ENCODE measurements at places on chromosomes 2 and 18.

DNA sequence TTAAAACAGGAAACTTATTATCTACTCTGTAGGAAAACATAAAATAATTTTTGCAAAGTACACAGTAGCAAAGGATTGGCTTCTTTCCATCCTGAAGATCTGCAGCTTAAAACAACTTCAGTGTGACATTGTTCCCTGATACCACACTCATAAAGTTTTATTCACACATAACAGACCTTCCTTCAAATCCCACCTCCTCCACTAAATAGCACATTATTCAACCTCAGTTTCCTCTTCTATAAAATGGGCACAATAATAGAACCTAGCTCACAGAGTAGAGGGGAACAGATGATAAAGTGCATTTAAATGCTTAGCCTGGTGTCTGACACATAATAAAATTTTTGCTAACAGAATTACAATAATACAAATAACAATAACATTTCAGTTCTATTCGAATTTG, 250.4 kb upstream of the RBBP8 start:
- DNase-seq: no peak

DNA sequence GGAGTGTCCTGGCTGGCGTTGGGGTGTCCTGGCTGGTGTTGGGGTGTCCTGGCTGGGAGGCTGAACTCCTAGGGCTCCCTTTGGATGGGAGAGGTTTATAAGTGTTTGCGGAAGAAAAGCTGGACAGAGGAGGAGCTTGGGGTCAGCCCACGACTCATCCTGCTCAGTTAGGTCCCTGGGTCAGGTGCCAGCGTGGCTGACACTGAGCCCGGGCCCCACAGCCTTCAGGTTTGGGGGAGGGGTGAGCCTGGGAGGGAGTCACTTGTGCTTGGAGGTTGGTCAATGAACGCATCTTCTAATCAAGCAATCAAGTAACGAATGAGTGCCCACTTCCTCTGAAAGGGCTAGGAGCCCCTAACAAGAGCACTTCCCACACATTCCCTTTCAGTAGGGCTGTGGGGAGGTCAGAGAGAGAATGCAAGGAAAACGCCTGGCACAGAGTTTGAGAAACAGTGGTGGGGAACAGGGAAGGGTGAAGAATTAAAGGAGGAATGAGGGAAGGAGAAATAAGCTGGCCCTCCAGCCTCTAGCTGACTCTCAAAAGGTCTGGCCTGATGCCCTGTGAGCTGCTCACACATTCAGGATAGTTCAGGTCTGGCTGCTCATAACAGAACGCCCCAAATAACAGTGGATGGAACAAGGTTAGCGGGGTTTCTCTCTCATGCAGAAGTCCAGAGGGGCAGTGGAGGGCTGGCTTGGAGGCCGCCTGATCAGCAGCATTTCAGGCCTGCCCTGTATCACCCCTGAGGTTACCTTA, 670 bp downstream of the KCNIP3 start:
- no peak for DNase-seq

GRCh38 chr2:182377467-182377866, 49.4 kb downstream of the PDE1A start:
- no peak for DNase-seq

- peak; percentile 81 for DNase-seq
These were observed 66.8 kb downstream of the CRACDL start for GRCh38 chr2:98869272-98869641.

- DNase-seq: no peak
These were observed 198.9 kb downstream of the NYAP2 start for GRCh38 chr2:225598426-225598825.

- DNase-seq: no peak
These were observed 95.4 kb downstream of the KCNE4 start for GRCh38 chr2:223147431-223147830.

GRCh38 chr2:219405451-219405850, 12.7 kb upstream of the DES start:
- DNase-seq: peak; percentile 44

- DNase-seq: peak; percentile 88
These were observed 3.8 kb upstream of the SESTD1 start for GRCh38 chr2:179268277-179268925.

DNA sequence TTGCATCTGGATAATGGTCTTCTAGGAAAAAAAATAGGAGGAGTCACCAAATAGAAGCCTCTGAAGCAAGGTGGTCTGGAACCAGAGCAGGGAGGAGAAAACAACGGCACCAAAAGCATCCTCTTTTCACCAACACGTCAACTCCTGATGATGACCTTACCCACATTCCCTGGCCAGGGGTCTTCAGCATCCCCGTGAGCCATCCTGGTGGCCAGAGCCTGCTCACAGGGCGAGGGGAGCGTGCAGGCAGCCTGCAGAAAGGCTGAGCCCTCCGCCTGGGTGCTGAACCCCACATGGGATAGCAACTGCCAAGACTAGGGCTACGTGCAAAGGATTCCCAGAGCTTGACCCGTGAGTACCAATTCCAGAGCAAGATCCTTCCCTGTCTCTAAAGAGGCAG, 191.0 kb downstream of the NDUFA10 start:
- DNase-seq: no peak

DNA sequence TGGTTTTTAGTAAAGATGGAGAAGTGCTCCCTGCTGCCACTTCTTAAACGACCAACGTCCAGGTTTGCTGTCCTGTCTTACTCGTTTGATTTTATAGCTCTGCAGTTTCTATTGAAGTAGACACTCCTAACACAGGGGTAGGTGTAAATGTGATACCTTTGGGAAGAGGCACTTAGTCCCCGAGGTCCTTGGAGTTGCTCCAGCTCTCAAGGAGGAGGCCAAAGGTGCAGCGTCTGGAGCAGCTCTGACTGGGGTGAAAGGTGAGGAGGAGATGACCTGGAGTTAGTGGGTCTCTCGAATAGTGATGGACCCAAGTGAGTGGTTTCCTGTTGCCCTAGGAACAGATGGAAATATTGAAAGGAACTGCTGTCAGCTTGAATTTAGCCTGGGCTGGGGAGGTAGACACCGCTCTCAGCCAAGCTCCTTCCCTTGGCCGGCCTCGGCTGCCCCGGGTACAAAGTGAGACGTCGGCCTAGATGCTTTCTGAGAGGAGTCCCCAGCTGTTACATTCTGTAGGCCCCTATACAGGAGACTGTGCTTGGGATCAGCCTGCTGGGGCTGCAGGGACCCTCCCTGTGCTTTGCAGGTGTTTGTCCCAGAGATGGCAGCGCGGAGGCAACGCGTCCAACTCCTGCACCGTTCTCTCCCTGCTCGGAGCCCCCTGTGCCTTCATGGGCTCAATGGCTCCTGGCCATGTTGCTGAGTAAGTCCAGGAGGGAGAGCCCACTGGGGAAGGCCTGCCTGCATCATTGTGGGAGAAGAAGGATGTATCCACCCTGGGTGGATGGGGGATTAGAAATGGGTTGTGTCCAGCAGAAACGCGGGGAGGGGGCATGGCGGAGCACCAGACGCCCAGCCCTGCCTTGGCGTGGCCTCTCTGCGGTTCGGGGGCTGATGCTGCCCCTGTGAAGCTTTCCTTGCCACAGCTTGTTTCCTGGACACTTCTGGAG, 5.4 kb downstream of the KHK start:
- no peak for DNase-seq

DNA sequence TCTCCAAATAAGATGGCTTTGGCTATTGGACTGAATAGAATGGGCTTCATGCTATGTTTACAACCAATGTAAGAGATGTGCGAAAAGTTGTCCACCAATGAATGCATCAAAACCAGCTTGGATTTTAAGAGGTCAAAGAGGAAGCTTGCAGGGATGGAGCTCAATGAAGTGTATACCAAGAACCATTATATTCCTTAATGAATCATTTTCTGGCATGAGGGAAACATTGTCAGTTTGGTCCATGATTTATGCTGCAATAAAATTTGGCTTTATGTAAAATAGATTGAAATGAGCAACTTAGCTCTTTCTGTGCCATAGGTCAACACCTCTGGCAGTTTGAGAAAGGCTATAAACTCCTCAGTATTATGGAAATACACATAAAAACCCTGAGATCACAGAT, 107.3 kb downstream of the SH3BP4 start:
- no peak for DNase-seq

- DNase-seq: no peak
These were observed 37.7 kb downstream of the TPRKB start for GRCh38 chr2:73699437-73699836.

DNA sequence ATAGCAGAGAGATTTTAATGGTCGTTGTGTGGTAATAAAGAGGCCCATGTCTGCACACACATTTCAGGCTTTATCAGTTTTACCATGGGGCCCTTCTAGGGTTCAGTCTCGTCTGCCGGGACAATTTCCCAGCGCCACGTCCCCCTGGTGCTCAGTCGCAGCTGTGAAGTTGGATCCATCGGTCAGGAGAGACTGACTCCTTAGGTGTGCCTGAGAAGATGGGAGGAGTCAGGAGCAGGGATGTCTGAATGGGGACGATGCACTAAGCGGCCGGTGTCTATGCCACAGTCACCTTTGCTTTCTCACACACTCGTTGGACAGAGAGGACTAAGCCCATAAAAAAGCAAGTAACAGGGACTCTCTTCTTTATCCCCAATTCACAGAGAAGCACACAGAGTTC, 71.4 kb downstream of the TWIST2 start:
- no peak for DNase-seq

Data from ELF-1 (cell line).